T follicular helper cell (primary cell): ENCODE measurements at places on chromosomes 16 and 17.

DNA sequence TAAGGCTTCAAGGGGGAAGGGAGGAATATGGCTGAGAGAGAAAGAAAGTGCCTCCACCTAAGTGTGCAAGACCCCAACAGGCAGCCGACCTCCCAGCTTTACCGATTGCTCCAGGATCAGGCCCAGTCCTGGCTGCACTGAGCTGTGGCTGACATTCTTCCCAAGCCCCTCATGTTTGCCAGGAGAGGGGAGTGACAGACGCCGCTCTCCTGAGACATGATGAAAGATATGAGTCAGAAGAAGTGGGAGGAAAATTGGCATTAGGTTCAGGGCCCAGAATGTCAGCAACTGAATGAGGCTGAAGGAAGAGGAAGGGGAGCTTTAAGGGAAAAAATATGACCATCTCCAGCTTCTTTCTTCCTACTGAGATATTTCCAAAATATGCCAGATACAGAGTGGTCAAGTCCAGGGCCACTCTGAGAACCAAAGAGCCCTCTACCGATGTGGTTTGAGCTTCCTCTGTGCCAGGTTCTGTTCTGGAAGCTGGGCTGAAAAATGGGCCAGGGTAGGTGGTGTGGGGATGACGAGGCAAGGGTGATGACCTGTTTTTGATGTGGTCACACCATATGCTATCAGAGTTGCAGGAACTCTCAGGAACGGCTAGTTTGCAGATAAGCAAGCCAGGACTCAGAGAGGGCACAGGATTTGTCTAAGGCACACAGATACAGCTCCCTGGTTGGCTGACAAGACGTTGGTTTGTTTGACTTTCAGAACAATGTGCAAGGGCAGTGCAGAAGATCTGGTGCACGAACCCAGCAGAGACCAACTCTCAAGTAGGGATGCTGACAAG lies 176.7 kb downstream of the SOX9 start:
- DNase-seq: no peak

GRCh38 chr16:66746048-66746447 lies 5.4 kb downstream of the DYNC1LI2 start:
- DNase-seq: no peak

DNA sequence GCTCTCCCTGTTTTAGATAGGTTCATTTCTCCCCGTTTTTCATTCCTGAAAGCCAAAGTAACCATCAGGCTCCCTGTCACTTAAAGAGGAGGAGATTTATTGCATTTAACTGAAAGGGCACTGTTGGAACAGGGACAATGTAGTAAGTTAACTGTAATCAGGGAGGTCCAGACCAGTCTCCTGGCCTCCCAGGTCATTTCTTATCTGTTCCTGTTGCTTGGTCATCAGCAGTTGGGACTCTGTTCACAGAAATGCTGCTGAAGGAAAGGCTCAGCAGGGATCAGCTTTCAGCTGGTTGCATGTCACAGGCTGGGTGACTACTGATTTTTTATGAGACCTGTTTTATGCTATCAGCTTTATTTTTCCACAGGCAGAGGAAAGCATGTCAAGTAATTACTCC lies 622.6 kb upstream of the GOT2 start:
- DNase-seq: no peak

DNA sequence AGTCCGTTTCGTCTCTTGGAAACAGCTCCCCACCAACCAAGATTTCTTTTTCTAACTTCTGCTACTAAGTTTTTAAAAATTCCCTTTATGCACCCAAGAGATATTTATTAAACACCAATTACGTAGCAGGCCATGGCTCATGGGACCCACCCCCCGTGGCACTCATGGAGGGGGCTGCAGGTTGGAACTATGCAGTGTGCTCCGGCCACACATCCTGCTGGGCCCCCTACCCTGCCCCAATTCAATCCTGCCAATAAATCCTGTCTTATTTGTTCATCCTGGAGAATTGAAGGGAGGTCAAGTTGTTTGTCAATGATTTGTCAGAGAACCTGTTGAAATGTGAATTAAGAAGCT lies 48.2 kb downstream of the IL21R start:
- DNase-seq: no peak

GRCh38 chr16:4700380-4700996 lies 7.1 kb downstream of the NUDT16L1 start:
- no peak for DNase-seq

DNA sequence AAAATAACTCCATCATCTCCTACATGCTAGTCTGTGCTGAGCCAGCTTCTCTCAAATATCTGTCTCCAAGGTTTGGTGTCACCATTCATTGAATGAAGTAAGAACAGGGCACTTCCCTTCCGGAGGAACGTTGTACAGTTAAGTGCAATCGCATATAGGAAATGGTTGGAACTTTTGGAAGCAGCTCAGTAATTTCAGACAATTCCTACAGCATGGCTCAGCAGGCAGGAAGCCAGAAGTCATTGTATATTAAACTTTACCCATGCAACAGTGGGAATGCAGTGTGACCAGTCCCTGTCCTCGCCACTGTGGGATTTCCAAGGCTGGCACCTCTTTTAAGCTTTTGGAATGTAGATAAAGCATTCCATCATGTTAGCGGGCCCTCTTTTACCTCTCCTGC lies 51.1 kb upstream of the MYH2 start:
- no peak for DNase-seq

GRCh38 chr17:43822570-43823190 lies 10.3 kb downstream of the MPP3 start:
- no peak for DNase-seq

DNA sequence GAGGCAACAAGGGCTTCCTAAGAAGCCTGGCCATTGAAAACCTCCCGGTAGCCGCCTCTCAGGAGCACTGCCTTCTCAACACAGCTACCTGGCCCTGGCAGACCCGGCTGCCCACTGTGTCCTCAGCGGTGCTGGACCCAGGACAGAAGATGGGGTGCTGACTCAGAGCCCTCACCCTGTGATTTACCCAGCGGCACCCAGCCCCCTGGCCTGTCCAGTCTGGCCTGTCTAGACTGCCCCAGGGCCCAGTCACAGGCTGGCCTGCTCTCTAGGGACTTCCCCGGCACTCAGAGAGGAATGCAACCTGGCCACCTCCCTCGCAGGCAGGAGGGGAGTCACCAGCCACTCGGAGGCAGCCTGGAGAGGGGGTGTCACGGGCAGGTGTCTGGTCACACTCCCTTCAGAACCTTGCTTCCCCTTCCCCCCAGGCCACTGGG lies 20.1 kb downstream of the PIEZO1 start:
- DNase-seq: no peak

DNA sequence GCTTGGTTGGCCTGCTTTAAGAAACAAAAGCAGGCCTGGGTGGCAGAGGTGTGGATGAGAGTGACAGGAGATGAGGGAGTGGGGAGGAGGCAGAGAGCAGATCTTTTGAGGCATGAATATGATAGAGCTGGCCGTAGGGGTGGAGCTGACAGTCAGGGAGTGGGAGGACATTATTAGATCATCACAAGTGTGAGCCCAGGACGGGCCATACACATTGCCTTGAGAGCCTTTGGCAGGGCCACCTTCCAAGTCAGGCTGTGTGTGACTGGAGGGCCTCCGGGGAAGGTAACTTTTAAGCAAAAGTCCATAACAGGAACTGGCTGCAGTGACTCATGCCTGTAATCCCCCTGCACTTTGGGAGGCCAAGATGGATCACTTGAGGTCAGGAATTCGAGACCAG lies 26.3 kb downstream of the GINS3 start:
- no peak for DNase-seq
